Suprapubic skin (tissue), 4 donors: ENCODE measurements at places on chromosomes 12 and 14. TPM values are rescaled to one million over a fixed set of nuclear protein-coding genes. Genes with fewer than 3 reads are reported as not detected.

DNA sequence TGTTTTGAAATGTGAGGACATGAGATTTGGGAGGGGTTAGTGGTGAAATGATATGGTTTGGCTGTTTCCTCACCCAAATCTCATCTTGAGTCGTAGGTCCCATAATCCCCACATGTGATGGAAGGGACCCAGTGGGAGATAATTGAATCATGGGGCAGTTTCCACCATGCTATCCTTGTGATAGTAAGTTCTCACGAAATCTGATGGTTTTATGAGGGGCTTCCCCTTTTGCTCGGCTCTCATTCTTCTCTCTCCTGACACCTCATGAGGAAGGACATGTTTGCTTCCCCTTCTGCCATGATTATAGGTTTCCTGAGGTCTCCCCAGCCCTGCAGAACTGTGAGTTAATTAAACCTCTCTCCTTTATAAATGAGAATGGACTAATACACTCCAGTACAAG is 18.0 kb downstream of the GALNT6 start:
- DNase-seq = no peak

- no peak for DNase-seq
Measured at GRCh38 chr14:105348945-105349699, 34.6 kb downstream of the PACS2 start.

DNA sequence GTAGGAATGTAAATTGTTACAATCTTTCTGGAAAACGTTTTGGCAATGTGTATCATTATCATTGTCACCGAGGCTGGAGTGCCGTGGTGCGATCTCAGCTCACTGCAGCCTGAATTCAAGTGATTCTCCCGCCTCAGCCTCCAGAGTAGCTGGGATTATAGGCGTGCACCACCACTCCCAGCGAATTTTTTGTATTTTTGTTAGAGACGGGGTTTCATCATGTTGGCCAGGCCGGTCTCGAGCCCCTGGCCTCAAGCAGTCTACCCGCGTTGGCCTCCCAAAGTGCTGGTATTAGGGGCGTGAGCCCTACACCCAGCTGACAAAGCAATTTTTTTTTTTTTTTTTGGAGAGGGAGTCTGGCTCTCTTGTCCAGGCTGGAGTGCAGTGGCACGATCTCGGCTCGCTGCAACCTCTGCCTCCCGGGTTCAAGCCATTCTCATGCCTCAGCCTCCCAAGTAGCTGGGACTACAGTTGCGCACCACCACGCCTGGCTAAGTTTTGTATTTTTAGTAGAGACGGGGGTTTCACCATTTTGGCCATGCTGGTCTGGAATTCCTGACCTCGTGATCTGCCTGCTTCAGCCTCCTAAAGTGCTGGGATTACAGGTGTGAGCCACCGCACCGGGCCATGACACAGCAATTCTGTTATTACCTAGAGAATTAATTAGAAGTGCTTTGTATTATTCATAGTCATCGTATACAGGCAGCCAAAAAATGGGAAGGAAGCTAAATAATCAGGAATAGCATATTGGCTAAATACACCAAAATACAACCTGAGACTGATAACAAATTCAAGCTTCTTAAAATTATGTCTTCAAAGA is 1.2 kb downstream of the ACTR6 start:
- DNase-seq = no peak

GRCh38 chr12:75872762-75873161 is 158.8 kb downstream of the PHLDA1 start:
- no peak for DNase-seq

GRCh38 chr14:38556252-38556651 is 300.4 kb upstream of the CLEC14A start:
- DNase-seq = no peak

- no peak for DNase-seq
Measured at GRCh38 chr14:85400678-85401077, 129.3 kb upstream of the FLRT2 start.

GRCh38 chr14:93027810-93028723 is 87.7 kb downstream of the ITPK1 start:
- no peak for DNase-seq

GRCh38 chr14:38078393-38078792 is 129.3 kb upstream of the SSTR1 start:
- DNase-seq = no peak

DNA sequence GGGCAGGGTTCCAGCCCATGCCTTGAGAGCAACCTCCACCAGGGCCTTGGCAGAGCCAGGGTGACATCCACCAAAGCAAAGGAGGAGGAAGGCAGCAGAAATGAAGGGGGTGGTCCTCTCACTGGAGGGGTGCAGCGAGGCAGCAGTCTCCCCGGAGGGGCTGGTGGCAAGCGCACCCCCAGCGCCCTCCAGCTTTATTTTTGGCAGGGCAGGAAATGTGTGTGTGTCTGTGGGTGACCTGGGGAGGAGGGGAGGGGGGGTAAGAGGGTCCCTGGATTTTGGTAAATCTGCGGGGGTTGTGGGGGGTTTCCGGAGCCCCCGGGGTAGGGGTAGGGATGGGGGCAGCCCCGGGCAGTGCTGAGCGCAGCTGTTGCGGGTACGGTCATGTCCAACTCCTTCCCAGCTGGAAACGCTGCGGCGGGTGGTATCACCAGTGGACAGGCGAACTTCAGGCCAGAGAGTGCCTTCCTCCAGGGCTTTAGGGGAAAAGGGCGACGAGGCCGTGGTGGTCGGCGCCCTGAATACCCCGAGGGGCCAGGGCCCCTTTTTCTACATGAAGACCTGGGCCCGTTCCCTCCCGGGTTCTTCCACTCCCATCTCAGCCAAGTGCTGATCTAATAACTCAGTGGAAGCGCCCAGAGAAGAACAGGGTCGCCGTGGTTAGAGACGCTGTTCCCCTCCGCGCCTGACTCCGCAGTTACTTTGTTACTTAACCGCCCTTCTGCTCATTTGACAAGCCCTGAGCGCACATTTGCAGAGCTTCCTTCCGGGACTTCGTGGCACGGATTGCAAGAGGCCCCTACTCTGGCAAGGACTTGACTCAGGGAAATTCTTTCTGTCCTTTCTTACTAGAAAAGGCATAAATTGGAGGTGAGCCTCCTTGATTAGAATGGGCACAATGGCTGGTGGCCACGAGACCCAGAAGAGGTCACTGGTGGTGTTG is 55.2 kb downstream of the FOS start:
- peak; percentile 81 for DNase-seq

DNA sequence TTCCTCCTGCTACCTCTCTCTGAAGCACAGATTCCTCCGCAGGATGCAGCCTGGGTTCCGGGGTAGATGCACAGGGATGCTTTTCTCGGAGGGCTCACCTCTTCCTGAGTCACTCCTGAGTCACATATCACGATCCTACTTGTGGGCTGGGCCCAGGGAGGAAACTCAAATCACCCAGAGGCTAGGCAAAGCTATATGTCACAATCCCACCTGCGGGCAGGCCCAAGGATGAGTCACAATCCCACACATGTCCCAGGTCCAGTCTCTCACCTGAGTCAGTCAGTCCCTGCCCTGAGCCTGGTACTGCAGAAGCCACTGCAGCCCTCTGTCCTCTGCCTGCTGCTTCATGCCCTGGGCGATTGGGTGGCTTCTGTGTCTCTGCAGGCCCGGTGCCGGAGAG is 149.0 kb upstream of the GSC start:
- DNase-seq = no peak

- no peak for DNase-seq
Measured at GRCh38 chr12:117158911-117159553, 31.2 kb downstream of the FBXO21 start.

GRCh38 chr14:36996133-36996856 is 176.1 kb downstream of the SLC25A21 start:
- no peak for DNase-seq

DNA sequence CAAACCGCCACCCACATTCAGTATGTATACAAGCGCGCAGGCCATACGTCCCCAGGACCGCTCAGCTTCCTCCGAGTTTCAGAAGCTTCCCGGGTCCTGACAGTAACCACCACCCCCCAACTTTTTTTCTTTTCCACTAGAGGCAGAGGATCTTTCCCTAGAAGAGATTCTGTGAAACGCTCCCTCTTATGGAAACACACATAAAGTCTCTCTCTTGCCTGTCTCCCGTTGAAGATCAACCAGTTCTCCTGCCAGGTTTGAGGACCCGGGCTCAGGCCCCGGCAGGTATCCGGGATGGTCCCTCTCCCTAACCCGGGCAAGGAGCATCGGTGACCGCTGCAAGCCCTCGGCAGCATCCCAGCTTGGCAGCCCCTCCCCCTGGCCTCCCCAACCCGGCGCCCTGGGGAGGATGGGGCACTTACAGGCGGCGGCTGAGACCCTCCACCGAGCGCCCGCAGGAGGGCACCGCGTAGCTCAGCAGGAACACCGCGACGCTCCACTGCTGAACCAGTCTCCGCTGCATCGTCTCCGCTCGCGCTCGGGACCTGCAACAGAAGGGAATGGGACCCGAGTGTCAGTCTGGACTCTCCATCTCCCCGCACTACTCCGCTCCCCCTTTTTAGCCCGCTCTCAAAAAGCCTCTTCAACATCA is 3.4 kb downstream of the PTHLH start:
- DNase-seq = peak; percentile 58

DNA sequence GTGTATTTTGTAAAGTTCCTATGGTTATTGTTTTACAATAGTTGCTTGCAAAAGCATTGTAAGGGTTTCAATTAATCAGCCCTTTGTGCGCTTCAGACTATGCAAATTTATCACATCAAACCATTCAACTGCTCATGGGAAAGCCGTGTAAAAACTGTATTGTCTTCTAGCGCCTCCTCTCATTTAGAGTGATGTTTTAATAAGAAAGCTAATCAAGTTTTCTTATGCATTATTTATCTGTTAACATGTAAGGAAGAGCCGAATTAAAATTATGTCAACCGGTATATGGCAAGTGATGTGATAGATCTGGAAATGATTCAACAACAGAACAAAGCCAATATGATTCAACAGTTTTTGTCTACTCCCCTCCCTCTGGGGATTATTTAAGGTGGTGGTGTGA is 92.5 kb upstream of the RFX4 start:
- DNase-seq = no peak

DNA sequence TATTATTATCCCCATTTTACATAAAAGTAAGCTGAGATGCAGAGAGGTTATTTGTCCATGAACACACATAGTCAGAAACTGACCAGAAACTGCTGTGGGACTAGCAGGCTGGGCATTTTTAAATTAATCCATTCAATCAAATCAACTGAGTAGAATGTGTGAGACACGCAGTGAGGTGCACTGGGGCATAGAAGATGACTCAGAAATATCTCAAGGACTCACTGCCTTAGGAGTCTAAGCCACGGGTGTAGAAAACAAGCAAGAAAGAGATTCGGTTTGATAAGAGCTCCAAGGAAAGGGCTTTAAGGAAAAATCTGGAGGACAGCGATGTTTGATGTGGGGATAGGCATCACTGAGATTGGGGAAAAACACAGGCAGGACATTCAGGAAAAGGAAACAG is 127.8 kb downstream of the ANO2 start:
- DNase-seq = no peak

DNA sequence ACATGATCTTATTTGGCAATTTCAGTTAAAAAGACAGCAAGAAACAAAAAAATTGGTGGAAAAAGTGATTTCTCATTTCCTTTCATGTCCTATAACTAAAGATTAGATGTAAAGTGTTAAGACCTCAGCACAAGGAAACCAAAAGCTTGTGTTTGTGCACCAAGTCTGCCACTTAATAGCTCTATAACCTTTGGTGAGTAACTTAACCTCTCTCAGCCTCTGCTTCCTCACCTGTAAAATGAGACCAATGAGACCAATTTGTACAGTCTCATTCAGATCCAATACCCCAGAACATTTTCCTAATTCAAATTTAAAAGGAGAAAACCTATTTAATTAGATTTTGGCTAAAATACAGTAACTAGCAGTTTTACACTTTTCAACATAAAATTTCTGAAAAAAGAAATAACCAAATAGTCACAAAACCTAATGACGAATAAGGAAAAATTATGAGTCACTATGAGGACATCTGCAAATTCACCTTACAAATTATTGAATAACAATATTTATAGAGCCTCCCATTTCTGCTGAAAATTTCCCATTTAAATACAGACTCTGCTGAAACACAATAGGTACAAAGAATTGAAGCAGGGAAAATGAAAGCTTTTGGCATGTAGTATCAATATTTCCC is 71.1 kb downstream of the EPS8 start:
- no peak for DNase-seq

DNA sequence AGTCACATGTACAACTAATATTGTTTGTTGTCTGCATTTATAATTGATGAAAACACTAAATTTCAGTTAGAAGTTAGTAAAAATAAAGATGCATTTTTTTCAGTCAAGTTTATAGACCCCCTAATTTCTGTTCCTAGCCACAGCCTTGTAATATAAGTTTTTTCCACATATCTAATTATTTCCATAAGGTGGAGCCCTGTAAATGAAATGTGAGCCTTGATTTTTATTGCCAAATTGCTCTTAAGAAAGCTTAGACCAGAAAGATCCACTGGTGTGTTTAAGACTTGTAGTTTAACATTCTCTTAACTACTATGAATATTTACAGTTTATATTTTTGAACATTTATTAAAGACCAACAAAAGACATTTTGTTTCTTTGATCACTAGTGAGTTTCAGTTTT is 322.1 kb upstream of the RGS6 start:
- no peak for DNase-seq

- no peak for DNase-seq
Measured at GRCh38 chr12:29208060-29208459, 59.0 kb downstream of the FAR2 start.

GRCh38 chr14:73467800-73468199 is 9.5 kb upstream of the NUMB start:
- no peak for DNase-seq

GRCh38 chr12:113850309-113851056 is 115.6 kb downstream of the RBM19 start:
- no peak for DNase-seq

GRCh38 chr12:53171725-53172329 is 8.7 kb upstream of the ZNF740 start:
- no peak for DNase-seq

- DNase-seq = no peak
Measured at GRCh38 chr12:59383079-59383822, 212.6 kb upstream of the SLC16A7 start.

DNA sequence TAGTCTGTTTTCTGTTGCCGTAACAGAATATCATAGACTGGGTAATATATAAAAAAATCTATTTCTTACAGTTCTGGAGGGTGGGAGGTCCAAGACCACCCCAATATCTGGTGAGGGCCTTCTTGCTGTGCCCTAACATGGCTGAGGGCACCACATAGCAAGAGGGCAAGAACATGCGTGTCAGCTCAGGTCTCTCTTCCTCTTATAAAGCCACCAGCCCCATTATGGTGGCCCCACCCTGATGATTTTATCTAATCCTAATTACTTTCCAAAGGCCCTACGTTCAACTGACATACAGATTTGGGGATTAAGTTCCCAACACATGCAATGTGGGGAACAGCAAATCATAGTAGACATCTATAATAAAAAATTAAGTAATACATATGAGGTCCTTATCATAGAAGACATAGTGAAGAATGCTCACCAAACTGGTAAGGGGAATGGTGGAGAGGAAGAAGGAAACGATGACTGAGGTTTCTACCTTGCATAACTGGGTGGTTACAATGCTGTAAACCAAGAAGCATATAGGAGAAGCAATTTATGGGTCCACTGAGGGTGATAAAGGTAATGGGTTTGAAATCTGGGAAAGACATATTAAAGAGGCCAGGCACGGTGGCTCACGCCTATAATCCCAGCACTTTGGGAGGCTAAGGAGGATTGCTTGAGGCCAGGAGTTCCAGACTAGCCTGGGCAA is 27.0 kb downstream of the BTBD7 start:
- no peak for DNase-seq

COA8 gene
- total RNA-seq = 26.4 TPM

OR4E2 gene
- not detected for total RNA-seq

MGST1 gene
- total RNA-seq = 107 TPM

PPP4R4 gene
- total RNA-seq = 1.3 TPM

ISCA2 gene
- total RNA-seq = 8.8 TPM

SOX5 gene
- total RNA-seq = 26.8 TPM

OAS3 gene
- 30.0 TPM for total RNA-seq
